ENCODE measurements at places on chromosomes 13 and 19.

- no peak for DNase-seq
These were observed 3.5 kb downstream of the KCNN4 start for GRCh38 chr19:43777163-43777695.

DNA sequence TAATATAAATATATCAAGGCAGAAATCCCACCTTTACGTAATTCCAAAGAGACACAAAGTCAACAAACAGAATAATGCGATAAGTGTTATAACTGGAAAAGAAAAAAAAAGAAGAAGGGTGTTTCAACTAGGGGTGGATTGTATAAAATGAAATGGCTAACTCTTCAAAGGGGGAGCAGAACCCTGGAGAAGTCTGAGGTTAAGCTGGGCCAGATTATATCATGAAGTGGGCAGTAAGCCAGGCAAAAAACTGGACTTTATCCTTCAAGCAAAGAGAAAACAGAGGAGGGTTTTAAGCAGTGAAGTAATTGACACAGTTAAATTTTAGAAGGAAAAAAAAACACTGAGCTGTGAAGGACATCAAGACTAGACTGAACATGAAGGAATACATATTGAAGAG lies 41.9 kb downstream of the TBC1D4 start:
- no peak for DNase-seq

DNA sequence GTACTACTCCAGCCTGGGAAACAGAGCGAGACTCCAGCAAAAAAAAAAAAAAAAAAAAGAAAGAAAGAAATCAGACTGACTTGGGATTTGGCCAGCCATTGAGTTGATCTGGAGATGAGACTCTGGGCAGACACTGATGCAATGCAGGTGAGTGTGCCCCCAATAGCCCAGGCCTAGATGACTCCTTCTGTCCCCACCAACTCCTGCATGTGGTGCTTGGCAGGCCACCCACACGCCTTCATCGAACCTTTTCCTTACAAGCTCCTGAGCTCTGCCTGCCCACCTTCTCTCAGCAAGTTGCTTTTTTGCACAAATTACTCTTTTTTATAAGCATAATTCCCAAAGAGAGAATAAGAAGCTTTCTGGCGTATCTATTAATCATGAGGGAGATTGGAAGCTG lies 97.9 kb upstream of the MBNL2 start:
- DNase-seq: no peak

- DNase-seq: no peak
These were observed 546 bp downstream of the TBC1D4 start for GRCh38 chr13:75481176-75482069.
